ENCODE measurements at places on chromosomes 2 and 18.

GRCh38 chr18:67550872-67551520, 34.5 kb upstream of the DSEL start:
- DNase-seq, result no peak

DNA sequence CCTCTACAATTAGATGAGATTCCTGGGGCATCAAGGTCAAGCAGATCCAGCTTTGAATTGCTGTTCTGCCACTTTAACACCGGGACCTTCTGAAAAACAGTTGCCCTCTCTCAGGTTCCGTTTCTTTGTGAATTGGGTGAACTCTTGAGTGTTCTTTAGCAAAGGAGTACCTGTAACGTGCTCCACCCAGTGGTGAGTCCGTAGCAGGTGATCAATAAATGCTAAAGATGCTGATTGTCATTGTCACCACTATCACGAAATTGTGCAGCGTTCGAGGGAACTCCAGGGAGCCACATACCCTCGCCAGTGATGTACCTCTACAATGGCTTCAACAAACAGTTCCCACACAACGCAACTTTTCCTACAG, 81.9 kb downstream of the TCF7L1 start:
- no peak for DNase-seq

- DNase-seq, result no peak
Observed at GRCh38 chr2:168030862-168031624, 216.4 kb downstream of the STK39 start.

DNA sequence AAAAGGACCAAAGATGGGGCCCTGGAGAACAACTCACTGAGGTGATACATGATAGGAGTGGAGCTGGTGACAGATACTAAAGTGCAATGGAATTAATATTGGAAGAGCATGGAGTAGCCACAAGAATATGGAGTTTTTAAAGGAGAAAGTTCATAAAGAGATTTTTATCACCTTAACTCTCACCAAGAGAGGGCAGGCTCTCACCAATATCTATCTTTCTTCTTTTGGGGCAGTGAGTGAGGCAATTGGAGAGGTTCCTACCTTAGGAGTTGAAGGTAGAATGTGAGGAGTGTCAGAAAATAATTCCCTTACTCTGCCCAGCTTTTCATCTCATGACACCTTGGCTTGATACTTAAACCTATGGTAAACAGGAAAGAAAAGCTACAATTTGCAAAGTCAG, 233.7 kb upstream of the CWC22 start:
- DNase-seq, result no peak
